ENCODE measurements at places on chromosomes 3 and 15.

GRCh38 chr3:124441766-124442165, 288.5 kb upstream of the UMPS start:
- DNase-seq: no peak

DNA sequence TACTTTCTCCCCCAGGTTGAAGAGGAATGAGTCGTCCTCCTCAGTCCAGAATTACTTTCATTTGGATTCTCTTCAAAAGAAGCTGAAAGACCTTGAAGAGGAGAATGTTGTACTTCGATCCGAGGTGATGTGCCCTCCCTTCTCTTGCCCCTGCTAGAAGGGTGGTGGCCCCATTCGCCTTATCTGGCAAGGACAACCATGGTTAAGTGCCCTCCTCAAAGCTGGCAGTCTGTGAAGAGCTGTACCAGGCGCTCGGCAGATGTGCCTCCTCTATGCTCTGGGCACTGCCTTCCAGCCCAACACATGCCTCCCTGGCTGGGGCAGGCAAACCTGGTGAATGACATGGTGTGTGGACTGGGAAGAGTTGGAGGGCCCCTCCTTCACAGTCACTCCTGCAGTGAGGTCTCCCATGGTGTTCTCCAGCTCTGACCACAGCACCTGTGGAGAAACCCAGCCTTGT, 77.0 kb downstream of the CCK start:
- DNase-seq: no peak

DNA sequence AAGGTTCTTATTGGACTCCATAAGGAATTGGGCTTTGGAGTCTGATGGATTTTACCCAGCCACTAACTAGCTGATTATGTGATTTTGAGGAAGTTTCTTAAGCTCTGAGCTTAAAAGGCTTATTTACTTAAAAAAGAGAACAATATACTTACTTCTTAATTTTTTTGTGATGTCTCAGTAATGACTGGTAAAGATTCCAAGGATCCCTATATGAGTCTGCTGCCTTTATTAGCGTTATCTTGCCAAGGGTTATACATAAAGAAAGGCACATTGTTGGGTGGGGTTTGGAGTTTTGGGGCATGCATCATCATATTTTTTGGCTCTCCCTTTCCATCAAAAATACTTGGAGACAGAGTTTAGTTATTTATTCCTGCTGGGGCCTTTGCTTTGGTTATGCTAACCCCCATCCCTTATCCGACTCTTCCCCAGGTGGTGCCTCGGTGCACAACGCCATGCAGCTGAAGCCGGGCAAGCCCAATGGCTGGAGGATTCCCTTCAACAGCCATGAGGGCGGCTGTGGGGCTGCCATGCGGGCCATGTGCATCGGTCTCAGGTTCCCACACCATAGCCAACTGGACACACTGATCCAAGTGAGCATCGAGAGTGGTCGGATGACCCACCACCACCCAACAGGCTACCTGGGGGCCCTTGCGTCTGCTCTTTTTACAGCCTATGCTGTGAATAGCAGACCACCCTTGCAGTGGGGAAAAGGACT, 6.7 kb downstream of the ADPRH start:
- no peak for DNase-seq

- no peak for DNase-seq
These were observed 15.2 kb upstream of the ACTC1 start for GRCh38 chr15:34810443-34811129.

DNA sequence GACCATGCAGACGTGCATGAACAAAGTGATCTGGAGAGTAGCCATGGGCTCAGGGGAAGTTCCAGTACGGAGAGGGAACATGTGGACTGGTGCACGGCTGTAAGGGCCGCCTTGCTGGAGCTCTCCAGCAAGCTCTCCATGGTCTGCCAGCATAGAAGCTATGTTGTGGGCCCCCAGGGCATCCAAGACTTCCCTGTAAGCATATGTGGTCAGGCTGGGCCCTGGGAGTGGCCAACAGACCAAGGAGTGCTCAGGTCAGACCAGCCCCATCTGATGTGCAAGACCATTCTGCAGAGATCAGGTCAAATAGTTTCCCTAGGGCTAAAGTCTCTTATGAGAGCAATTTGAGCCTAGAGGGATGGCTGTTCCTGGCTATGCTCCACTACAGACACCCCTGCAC, 110.1 kb upstream of the DAZL start:
- no peak for DNase-seq

GRCh38 chr3:61899700-61900462, 338.5 kb downstream of the PTPRG start:
- DNase-seq: no peak

DNA sequence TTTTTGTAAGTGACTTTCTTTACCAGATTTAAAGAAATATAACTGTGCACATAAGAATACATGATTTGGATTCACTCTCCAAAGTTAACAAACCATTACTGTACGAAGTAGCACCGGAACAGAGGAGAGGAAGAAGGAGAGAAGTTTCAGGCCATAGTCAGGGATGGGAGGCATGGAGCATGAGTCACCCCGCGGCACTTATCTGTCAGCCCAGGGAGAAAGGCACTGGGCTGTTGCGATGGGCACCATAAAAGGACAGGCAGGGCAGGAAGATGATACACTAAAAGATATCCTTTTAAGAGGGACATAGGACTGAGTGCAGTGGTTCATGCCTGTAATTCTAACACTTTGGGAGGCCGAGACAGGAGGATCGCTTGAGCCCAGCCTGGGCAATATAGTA, 37.0 kb downstream of the TTC23 start:
- no peak for DNase-seq

DNA sequence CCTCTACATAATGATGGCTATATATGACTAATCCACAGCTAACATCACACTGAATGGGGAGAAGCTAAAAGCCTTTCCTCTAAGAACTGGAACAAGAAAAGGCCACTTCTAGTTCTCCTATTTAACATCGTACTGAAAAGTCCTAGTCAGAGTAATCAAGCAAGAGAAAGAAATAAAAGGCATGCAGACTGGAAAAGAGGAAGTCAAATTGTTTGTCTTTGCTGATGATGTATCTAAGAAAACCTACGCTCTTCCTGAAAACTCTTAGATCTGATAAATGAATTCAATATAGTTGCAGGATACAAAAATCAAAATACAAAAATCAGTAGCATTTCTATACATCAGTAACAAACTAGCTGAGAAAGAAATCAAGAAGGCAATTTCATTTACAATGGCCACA, 116.9 kb downstream of the TP63 start:
- DNase-seq: no peak

DNA sequence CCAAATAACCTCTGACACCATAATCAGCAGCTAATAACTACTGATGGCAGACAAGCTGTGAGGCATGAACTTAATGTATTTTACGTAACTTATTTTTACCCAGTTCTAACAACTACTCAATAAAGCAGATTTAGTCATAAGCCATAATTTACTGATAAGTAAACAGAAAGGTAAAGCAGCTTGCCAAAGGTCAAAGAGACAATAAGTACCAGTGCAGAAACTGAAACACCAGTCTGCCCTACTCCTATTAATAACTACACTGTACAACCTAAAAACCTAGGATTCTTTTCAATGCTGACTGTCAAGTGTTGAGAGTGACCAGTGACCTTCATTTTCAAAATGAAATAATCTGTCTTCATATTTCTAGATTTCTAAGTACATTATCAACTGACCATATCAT, 152.2 kb downstream of the NR2E3 start:
- DNase-seq: no peak

DNA sequence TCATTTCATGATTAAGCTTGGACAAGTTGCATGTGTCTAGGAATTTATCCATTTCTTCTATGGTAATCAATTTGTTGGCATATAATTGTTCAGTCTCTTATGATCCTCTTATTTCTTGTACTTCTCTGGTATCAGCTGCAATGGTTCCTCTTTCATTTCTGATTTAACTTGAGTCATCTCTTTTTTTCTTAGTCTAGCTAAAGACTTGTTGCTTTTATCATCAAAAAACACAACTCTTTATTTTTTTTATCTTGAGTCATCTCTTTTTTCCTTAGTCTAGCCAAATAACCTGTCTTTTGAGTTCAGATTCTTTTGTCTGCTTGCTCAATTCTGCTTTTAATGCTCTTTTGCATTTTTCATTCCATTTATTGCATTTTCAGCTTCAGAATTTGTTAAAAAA, 37.3 kb downstream of the UBE3A start:
- DNase-seq: no peak

DNA sequence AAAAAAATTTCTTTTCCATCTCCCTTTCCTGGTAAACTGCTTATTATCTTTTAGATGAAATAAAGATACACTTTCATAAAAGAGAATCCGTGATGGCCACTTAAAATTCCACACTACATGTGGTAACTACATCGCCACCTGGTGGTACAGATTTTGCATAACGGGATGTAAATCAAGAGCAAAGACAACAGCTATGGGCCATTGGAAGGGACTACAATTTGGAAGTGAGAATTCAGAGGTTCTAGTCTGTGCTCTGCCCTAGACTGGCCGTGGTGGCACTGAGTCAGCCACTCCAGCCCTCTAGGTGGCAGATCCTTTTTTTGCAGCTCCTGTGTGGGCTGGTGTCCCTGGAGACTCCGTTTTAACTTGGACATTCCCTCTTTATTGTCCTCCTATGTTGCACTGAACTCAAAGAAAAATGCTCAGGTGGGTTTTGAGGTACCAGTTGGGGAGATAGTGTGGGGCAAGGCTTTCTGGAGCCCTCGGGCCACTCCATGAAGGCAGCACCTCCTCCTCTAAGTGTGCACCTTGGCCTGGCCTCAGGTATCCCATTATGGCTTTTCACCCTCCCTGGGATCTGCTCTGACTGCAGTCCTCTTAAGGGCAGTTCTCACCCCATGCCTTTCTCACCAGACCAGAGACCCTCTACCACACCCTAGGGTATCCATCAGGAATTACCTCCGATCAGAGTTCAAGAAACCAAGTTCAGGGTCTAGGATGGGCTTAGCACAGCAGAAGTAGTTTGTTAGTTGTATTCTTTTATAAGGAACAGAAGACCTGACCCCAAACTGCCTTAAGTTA, 54.9 kb downstream of the SPSB4 start:
- DNase-seq: peak; percentile 87

GRCh38 chr3:23834082-23834870, 28.5 kb downstream of the UBE2E1 start:
- no peak for DNase-seq

- no peak for DNase-seq
These were observed 30.7 kb upstream of the DUSP7 start for GRCh38 chr3:52086976-52087663.

DNA sequence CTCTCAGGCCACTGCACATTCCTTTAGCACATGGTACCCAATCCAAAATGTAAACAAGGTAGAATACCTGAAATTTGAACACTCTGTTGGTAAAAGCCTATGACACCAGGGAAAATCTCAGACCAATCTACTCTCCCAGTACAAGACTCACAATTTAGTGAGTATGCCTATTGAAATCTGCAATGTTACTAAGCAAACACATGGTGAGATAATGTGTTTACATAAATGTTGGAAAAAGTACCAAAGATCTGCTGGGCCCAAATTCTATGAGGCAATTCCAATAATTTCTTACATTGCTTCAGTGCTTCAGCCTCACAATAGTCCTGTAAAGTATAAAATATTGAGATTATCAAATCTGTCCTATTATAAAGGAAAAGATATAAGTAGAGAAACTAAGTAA, 536.1 kb downstream of the PYDC2 start:
- DNase-seq: no peak

Data from left kidney (tissue), 8 donors.